Lower leg skin (tissue), 4 donors: ENCODE measurements at places on chromosomes 16 and 17.

DNA sequence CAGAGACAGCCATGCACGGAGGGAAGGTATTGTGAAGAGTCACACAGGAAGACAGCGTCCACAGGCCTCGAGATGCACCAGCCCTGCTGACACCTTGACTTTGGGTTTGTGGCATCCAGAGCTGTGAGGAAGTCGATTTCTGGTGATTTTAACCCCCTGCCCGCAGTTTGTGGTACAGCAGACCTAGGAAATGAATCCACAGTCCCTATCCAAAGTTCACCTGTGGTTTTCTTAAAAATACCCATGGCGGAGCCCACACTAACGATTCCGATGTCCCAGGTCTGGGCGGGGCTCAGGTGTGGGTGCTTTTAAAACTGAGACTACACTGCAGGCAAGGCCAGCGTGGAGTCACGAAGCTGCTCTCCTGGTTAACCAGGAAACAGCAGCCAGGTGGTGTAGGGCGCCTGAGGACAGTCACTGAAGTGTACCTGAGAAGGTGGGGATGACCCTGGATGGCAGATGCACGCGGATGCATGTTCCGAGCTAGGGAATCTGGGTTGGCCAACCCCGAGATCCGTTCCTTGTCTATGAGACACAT is 14.4 kb upstream of the MEAK7 start:
- DNase-seq: no peak

- no peak for DNase-seq
Measured at GRCh38 chr17:6045621-6046357, 24.4 kb upstream of the WSCD1 start.

DNA sequence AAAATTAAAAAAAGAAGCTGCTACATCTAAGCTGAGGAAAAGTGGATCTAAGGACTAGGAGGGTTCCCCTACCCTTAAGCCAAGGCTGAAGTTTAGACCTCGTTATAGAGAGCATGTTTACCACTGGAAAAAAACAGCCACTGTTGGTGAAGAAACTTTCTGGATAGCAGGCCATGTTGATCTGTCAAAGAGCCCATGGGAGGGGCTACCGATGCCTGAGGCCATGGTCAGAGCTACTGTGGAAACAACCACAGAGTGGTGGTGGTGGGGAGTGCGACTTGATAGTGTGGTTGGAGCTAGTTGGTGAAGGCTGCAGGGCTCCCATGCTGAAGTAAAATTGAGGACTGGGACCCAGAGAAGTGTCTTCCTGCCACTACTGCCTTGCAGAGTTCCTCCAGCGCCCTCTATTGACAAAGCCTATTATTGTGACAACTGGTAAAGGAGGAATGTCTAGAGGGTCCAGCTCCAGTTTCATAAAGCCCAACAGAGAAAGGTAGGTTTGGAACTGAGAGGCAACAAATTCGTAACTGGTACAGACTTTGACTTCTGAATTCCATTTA is 12.7 kb upstream of the FAM20A start:
- DNase-seq: no peak

- no peak for DNase-seq
Measured at GRCh38 chr16:58418026-58418425, 25.8 kb downstream of the GINS3 start.

DNA sequence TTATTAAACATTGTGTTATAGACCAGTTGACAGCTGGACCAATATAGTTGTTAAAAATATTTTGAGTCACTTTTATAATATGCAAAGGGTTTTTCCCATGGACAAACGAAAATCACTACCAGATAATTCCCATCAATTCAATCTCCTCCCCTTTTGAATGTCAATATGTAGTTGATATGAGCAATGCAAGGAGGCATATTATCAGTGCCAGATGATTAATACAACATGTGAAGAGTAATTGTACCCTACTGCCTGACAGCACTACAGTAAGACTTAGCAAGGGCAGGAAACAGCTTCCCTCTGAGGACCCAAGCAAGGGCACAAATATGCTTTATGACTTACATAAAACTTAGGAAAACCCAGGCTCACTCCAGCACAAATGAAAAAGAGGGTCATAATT is 17.3 kb downstream of the KANSL1 start:
- no peak for DNase-seq

DNA sequence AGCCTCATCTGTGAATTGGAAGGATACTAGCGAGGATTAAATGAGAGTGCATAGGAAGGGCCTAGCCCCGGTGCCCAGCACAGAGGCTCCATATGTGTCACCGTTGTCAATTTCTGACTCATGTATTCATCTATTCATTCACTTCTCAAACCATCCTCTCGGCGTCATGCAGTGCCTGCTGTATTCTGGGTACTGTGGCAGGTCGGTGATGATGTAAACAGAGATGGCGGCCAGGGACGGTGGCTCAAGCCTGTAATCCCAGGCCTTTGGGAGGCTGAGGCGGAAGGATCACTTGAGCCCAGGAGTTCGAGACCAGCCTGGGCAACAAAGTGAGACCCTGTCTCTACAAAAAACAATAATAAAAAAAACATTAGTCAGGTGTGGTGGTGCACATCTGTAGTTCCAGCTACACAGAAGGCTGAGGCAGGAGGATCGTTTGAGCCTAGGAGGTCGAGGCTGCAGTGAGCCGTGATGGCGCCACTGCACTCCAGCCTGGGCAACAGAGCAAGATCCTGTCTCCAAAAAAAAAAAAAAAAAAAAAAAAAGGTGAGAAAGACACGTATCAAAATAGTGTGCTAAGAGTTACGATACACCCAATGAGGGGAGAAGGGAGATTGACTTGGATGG is 4.3 kb upstream of the PPP1R1B start:
- DNase-seq: no peak

DNA sequence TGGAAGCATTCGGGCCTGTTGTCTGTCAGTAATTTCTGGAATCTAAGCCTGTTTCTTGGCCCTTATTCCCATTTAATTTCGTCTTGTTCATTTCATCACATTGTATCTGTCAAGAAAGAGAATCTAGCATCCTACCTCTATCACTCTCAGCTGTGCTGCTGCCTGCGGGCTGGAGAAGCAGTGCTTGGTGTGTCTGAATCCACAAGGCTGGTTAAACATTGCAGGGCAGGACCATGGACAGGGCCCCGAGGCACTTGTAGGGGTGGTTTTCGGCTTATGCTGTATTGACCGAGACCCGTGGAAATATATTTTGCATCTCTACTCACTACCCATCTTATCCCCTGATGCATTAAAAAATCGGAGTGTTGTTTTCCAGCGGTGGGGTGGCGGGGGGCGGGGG is 3.1 kb downstream of the RAB11FIP4 start:
- peak; percentile 82 for DNase-seq

GRCh38 chr17:34639706-34640425 is 60.5 kb downstream of the TMEM132E start:
- no peak for DNase-seq

DNA sequence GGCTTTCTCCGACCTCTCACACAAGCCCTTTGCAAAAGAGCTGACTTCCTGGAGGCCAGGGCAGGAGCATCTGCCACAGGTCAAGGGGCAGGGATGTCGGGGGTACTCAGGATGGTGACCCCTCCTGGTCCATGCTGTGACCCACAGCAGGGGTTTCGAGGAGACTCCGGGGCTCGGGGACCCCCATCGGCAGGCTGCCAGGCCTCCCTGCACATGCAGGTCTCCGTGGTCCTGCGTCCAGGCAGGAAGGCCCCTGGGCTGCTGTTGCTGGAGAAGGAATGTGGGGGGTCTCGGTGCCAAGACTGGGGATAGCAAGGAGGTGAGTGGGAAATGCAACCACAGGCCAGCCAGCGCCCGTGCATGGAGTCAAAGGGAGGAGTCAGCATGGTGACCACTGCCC is 11.6 kb downstream of the NATD1 start:
- no peak for DNase-seq

DNA sequence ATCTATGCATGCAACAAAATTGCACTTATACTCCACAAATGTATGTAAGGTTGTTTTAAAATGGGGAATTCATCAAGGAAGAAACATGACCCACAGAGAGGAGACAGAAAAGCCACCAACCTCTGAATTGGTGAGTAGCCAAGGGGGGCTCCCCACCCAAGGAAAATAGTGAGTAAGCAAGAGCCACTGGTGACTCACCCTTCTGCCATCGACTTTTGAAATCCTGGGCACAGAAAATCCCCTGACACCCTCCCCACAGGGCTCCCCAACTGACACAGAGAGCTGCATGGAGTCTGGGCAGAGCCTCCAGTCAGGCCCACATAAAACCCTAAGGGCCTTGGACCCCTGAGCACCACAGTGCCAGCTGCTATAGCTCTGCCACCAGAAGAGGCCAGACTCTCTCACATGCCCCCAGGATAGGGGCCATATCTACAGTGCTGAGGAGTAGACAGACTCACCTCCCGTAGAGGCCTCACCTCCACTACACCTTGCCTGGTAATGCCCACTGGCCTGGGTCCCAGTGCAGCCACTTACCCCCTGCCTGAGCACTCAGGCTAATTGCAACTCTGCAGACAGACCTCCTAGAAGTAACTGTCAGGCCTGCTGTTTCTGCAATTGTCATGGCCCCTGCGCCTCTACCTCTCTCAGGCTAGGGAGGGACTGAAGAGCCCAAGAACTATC is 244.7 kb upstream of the WSB1 start:
- no peak for DNase-seq

- DNase-seq: no peak
Measured at GRCh38 chr17:61656721-61657217, 65.8 kb upstream of the NACA2 start.

DNA sequence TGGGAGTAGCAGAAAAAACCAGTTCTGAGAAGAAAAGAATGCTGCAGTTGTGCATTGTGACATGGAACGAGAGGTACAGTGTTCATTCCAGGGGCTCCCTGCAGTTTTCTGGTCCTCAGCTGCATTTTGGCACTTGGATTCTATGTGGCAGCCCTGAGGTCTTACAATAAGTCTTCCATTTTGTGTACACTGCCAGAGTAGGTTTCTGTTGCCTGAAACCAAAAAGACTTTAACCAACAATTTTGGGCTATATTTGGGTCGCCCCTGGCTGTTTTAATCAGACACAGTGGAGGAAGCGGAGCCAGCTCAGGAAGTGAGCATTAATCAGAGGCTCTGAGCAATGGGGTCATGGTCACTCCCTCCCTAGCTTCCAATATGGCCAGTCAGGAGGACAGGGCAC is 15.7 kb downstream of the DYNLRB2 start:
- DNase-seq: no peak

GRCh38 chr16:2874032-2874911 is 8.7 kb upstream of the FLYWCH2 start:
- DNase-seq: no peak

DNA sequence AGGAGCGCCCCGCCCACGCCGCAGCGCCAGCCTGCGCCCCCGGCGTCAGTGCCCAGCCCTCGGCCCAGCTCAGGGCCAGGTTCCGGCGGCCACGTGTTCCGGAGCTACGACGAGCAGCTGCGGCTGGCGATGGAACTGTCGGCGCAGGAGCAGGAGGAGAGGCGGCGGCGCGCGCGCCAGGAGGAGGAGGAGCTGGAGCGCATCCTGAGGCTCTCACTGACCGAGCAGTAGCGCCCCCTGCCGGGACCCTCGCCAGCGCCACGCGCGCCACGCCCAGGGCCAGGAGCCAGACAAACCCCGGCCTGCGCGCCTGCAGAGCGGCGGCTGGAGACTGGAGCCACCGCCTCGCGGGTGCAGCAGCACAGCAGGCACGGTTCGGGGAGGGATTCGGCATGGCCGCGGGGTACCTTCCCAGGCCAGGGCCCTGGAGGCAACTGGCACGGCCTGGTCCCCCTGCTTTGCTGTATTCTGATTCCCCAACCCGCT is 9.3 kb downstream of the CORO6 start:
- peak; percentile 91 for DNase-seq

- peak; percentile 94 for DNase-seq
Measured at GRCh38 chr17:57955183-57955931, at the start of gene CUEDC1. Gene CUEDC1, minus strand, starts transcription at chr17:57955412. Its CDS starts 69,848 bp downstream, at chr17:57885564.

GRCh38 chr17:44774271-44775135 is 15.7 kb downstream of the ADAM11 start:
- DNase-seq: peak; percentile 97

DNA sequence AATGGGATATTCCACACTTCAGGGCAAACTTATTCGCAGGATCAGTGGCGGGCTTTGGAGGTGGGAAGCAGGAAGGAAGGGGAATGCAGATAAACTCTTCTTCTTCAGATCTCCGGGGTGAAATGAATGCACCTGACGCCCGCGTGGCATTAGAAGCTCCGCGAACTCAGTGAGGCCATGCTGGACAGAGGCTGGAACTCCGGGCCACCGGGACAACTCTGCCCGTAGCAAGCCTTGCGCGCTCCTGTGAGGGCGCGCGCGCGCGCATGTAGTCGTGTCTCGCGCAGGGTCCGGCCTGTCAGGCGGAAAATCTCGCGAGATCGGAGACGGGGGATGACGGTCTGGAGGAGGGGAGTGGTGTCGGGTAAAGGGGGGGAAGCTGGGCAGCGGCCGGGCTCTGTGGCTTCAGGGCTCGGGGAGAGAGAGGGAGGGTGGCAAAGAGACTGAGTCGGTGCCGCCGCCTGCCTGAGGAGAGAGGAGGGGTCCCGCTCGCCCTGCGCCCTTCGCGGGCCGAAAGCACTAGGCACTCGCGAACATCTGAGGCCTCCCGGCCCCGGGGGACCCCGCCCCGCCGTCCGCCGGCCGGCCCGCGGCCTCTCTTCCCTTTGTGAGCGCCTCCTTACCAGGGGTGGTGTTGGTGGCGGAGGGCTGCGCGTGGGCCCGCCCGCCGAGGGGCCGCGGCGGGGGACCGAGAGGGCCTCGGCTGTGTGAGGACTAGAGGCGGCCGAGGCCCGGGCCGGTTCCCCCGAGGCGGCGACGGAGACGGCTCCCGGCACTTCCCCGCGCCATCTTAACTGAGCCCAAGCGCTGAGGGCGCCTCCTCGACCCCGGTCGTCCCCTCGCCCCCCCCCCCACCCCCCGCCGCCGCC is at the start of gene TAOK1:
TAOK1 (plus strand) TSS at position 382 of the 869 bp plus-strand sequence. CDS start 61,186 bp downstream, outside the sequence.
- DNase-seq: peak; percentile 100

DNA sequence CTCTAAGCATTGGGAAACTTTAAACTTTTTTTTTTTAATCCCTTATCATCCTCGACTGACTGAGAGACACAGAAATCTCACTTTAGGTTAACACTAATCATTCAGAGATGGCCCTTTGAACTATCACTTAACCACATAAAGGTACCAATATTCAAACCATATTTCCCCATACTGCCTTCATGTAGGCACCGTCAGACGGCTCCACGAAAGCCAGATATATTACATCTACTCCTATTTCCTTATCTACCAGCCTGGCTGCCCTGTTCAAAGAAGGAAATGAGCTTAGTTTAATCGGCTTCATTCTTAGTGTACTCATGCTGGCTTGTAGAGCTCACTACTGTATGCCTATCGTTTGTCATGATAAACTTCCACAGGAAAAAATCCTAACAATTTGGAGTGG is 270.9 kb downstream of the CEP112 start:
- DNase-seq: no peak

GRCh38 chr16:68529608-68529930 is 9.5 kb upstream of the ZFP90 start:
- no peak for DNase-seq

DNA sequence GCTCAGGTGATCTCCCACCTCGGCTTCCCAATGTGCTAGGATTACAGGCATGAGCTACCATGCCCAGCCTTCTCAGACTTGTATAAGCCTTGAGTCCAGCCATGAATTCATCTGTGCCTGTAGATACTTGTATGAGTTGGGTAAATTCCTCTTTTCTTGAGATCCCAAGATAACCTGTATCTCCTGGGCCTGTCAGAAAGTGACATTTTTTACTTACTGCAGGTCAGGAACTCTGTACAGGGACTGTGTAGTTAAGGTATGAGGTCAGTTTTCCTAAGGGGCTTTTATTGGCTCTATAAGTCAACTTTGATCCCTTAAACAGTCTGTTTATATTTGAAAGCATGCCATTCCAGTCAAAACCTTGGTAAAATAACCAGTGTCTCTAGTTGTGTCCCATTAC is 106.3 kb upstream of the HAS3 start:
- no peak for DNase-seq
